ENCODE measurements at places on chromosomes 16 and 17. TPM values are rescaled to one million over a fixed set of nuclear protein-coding genes. Genes with fewer than 3 reads are reported as not detected.

SDF2 gene
- 43.7 TPM for total RNA-seq

USP43 gene
- 6.9 TPM for total RNA-seq

CRYM gene
- 0.31 TPM for total RNA-seq

TAC4 gene
- total RNA-seq, result not detected

SLC13A2 gene
- not detected for total RNA-seq

DLG4 gene
- 5.5 TPM for total RNA-seq

GOT2 gene
- 160 TPM for total RNA-seq

STH gene
- not detected for total RNA-seq

HLF gene
- not detected for total RNA-seq

C16orf46 gene
- total RNA-seq, result 0.11 TPM

HIC1 gene
- total RNA-seq, result 3.3 TPM

CACNG4 gene
- total RNA-seq, result 0.08 TPM

MT1H gene
- 10.1 TPM for total RNA-seq

HS3ST3A1 gene
- not detected for total RNA-seq

FOXF1 gene
- total RNA-seq, result not detected

DBNDD1 gene
- 4.7 TPM for total RNA-seq

ITGAL gene
- not detected for total RNA-seq

TBC1D3 gene
- total RNA-seq, result not detected

BRD7 gene
- total RNA-seq, result 30.1 TPM

LDHD gene
- 0.53 TPM for total RNA-seq

RNF157 gene
- total RNA-seq, result not detected

Measured in hair follicular keratinocyte (primary cell).